ENCODE measurements at places on chromosomes 16 and 17.

GRCh38 chr17:33284022-33284421, 9.1 kb downstream of the ASIC2 start:
- DNase-seq = no peak

- no peak for DNase-seq
Measured at GRCh38 chr16:29791845-29792807, 1.6 kb downstream of the KIF22 start.

DNA sequence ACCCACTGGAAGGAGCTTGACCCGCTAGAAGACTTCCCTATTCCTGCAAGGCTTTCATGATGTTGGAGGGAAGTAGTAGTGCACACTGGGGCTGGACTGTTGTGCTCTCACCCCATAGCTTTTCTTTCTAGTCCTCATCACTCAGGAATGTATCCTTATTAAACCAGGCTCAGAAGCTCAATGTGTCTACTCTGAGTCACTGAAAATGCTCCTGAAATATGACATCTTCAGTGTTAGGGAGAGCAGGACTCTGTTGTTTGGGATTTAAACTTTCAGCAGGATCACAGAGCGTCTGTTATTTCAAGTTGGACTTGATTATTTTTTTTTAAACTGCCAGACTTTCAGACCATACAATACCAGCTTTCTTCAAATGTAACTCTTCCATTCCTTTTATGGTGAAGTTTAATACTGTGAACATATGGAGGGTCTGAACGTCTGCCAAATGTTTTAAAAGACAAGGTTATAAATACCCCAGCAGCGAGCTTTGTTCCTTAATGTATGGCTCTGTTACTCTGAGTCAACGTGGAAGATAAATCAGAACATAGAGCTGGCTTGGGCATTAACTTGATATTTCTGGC, 257.5 kb downstream of the CDH11 start:
- no peak for DNase-seq

- DNase-seq = no peak
Measured at GRCh38 chr16:35795361-35796029, 2336.1 kb downstream of the TP53TG3F start.

DNA sequence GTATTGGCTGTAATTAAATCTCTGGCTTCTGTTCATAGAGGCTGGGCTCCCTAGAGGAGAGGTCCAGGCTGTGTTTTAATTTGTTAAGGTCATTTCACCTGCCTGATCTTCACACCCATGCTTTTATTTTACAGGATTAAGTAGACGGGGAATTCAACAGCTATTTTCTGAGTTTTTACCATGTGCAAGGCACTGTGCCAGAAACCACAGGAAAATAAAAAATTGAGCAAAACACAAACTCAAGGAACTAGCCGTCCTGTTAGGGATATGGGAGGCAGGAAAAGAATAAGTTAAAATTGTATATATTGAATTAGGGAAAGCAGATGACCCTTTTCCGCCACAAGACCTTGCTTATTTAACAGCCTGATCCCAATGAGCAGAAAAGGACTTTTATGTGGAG, 29.1 kb downstream of the HS3ST3A1 start:
- DNase-seq = no peak

DNA sequence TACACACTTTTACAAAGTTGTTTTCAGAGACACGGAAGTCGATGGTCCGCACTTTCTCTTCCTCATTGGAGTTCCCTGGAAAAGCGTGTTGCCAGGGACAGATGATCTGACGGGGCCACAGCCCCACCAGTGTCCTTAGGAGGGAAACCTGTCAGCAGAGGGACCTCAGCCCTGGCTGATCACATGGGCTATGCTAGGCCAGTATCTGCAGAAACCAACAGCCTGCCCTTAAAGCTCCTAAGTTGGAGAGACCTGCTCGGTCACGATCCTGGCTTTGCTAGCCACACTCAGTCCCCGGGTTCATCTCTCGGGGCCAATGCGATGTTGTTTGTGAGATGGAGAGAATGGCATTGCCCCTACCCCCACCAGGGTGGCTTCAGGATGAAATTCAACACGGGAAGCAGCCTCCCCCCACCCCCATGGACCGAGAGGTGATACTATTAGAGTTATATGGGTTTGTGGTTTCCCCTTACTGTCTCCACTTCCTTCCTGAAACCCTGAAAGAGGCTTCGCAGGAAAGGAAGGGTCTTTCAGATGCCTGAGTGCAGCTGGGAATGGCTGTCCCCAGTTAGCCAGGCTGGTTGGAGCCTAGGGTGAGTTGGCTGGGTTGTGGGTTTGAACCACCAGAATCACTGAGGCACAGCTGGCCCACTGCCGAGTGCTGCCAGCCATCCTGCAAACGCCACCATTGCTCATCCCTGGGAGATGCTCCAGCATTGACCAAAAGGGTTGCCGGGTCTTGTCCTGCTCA, 16.6 kb downstream of the RMI2 start:
- DNase-seq = no peak

- DNase-seq = no peak
Measured at GRCh38 chr16:4696172-4696904, 3.0 kb downstream of the NUDT16L1 start.

DNA sequence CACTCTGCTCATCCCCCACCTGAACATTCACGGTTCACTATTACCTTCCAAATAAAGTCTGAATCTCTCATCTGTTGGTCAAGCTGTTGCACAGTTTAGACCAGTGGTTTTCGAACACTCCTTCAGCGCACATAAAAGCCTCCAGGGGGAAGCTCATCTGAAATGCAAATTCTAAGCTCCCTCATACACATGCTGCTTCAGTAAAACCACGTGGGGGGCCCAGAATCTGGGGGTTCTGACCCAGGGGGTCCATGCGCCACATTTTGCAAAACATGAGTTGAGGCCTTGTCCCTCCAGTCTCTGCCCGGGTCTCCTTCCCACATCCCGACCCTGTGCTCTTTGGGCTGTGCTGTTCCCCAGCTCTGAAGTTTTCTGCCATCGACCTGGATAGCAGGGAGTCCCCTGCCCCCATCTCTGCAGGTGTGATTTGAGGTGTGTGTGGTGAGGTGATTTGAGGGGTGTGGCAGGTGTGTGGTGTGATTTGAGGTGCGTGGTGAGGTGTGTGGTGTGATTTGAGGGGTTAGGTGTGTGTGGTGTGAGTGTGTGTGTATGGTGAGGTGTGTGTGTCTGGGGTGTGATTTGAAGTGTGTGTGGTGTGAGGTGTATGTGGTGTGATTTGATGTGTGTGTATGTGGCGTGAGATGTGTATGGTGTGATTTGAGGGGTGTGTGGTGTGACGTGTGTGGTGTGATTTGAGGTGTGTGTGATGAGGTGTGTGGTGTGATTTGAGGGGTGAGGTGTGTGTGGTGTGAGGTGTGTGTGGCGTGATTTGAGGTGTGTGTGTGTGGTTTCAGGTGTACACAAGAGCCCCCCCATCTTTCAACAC, 4.8 kb upstream of the RAB37 start:
- no peak for DNase-seq

DNA sequence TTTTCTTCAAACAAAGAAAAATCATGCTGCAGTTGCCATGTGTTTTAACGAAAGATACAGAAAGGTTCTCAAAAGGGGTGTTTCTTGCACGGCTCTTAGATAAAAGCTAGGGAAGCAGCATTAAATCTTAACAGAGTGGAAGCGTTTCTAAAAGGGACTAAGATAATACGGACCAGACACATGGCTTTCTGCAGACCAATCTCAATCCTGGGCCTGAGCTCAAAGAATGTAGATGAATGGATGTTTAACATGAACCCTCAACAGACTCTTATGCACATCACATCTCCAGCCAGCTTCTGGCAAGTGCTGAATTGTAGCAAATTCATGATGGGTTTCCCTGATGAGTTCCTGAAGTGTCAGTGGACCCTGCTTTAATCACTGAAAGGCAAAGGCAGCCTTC, 80.2 kb upstream of the COX10 start:
- no peak for DNase-seq

DNA sequence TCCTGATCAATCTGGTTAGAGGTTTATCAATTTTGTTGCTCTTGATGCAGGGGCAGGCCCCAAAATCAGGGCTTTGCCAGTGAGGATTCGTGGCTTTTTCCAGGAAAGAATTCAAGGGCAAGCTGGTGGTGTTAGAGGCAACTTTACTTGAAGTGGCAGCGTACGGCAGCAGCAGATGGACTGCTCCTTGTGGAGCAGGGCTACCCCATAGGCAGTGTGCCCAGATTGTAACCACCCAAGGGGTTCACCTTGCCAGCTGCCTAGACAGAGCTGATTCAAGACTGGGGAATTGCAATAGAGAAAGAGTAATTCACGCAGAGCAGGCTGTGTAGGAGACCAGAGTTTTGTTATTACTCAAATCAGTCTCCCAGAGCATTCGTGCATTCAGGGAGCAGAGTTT, 16.7 kb downstream of the DRC7 start:
- DNase-seq = no peak

- no peak for DNase-seq
Measured at GRCh38 chr17:44267818-44268490, at the start of gene SLC4A1. Gene SLC4A1, minus strand, starts transcription at chr17:44268135. Its CDS starts 5,269 bp downstream, at chr17:44262866.

- DNase-seq = no peak
Measured at GRCh38 chr17:36879624-36880131, 57.6 kb upstream of the LHX1 start.

DNA sequence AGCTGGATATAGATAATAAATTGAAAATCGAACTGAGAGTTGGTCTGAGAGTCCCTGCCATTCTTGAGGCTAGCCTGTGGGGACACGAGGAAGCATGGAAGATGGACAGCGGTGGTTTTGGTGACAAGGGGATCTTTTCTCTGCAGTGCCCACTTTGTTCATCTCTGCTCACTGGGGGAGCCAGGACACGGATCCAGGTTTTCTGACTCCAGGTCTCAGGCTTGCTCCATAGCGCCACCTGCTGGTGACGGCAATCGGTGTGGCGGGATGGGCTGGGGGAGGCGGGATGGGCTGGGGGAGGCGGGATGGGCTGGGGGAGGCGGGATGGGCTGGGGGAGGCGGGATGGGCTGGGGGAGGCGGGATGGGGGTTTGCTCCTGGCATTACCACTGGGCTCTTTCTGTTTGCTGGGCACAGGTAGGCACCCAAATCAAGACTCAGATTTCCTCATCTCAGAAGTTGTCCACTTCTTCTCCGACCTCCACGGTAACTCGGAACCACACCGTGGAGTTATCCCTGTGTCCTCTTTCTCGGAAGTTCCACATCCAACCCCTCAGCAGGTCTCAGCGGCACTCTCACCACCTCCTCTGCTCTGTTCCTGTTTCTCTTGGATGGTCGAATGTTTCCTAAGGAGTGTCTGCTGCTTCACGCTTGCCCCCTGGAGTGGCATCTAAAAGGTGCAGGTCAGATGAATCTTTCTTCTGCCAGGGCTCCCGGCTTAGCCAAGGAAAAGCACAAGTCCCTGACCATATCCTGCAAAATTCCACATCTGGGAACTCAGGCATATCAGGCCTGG, 142.4 kb downstream of the CYLD start:
- no peak for DNase-seq

DNA sequence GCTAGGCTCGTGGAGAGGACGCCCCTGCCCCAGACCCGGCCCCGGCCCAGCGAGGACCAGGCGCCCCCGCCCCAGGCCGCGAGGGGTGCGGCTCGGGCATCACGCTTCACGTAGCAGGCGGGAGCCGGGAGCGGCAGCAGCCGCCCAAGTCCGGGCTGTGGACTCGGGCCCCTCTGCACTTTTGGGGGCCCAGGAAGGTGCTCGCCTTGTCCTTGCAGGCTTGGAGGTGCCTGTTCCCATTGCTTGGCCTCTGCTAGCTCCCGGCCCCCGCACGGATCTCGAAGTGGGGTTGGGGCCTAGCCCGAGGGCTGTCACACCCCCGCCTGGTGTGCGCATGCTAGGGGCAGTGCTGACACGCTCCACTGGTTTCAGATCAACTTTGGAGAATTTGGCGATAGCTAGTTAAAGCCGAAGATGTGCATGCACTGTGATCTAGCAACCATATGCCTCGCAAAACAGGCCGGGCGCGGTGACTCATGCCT, 55.7 kb downstream of the WSB1 start:
- no peak for DNase-seq

DNA sequence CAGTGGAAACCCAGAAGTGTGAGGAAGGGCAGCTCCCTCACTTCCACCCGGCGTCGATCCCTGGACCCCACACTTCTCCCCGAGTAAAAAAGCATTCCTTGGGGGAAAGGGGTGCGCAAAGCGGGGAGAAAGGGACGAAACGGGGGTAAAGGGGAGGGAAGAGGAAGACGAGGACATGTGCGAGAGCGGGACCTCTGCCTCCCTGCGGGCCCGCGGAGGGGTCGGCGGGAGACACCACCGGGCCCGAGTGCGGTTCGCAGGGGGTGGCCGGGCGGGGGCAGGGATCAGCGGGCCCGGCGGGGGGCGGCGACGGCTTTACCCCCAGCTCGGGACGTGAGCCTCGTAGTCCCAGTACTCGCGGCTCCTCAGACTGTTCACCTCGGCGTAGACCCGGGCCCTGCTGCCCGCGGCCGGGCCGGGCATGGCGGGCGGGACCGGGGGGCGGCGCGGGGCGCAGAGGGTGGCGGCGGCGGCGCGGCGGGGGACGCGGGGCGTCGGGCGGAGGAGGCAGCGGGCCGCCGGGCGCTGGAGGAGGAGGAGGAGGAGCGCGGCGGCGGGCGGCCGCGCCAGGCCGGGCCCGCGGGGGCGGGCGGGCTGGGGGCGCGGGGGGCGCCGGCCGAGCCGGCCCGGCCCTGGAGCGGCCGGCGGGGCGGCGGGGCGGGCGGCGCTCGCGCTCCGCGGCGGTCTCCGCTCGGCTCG, 443 bp downstream of the CSNK2A2 start:
- no peak for DNase-seq

DNA sequence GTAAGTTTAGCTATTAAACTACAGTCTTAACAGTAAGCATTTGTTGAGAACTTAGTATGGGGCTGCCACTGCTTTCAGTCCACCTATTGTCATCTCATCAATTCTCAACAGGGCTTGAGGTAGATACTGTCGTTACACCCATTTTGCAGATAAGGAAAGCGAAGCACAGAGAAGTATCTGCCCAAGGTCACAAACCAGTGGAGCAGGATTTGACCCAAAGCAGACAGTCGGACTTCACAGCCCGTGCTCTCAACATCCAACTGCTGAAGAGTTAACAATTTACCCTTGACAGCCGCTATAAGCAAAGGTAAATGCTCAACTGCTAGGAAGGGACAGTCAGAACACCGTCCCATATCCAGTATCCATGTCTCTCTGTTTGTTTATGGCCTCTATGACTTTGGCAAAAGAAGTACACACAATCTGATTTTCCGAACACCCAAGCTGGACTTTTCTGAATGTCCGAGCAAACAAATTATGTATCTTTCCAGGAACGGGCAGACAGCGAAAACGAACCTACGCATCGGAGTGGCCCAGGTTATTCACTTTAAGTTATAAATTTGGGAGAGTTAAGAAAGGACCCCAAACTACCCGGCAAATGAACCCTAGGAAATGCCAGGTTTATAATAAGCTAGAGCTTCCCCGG, 1.2 kb downstream of the SIAH1 start:
- DNase-seq = no peak

GRCh38 chr17:77927777-77928518, 30.6 kb upstream of the TNRC6C start:
- no peak for DNase-seq
